ENCODE measurements at places on chromosomes 3 and 15.

- DNase-seq: no peak
Measured at GRCh38 chr3:32996048-32996754, 44.8 kb downstream of the CCR4 start.

DNA sequence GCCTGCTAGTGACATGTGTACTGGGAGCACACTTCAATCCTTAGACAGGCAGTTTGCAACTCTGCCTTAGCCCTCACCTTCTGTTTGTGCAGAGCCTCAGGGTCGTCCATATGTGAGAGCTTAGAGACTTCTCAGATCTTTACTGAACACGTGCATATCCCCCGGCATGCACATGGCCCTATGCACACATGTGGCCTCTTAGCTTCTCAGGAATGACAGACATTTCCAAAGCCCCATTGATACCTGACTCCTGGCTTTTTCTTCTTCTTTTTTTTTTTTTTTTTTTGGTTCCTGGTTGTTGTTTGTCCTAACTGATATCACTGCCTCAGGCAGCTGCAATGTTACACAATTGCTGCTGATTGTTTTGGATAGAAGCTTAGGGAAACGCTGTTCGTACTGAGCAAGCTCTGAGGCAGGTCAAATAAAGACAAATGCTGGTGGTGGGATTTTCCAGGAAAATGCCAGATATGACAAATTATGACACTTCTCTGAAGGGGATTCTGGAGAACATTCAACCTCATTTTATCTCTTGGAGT is 107.2 kb upstream of the RGMA start:
- DNase-seq: no peak

DNA sequence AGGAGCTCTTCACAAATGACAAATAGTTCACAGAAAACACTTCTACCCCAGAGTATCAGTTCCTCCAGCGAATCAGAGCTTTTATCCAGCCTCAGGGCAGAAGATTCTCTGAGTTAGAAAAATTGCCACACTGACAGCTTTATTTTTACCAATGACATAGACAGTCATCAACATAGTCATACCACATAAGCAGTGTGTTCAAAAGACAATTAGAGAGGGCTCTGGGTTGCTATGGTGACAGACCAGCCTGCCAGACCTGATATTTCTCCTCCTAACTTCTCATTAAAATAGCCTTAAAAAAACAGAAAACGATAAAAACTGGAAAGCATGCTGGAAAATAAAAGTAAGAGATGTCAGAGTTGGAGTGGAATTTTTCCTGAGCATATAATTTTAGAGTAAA is 45.9 kb upstream of the COL6A5 start:
- DNase-seq: no peak

DNA sequence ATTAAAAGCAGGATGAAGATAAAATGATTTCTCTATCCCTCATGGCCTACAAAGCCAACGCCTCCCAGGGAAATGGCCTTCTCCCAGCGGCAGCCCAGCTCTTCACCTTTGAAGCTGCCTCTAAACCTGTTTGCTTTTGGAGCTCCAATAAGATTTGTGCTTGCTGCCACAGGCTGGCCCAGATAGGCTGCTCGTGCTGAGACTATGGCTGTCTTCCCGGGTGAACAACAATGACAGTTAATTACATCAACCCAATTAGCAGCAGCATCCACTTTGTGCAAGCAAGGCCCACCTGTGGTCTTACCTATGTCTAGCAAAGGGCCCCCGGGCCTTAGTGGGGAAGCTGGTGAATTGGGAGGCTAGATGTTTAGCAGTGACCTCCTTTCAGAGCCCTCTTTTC is 179.6 kb downstream of the P3H2 start:
- no peak for DNase-seq

DNA sequence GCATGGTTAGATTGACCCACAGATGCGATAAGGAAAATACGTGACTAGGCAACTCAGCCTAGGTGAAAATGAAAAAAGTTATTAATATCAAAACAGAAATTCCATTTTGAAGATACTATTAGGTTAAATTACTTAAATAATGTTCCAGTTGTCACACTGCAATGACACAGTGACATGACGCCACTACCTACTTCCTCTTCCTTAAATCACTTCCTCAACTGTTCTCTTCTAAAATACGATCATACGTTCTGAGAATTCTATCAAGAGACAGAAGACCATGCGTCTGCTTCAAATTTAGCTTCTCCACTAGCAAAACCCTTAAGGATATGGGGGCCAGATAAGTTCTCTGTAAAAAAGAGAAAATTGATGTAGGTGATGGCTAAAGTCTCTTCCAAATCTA is 18.2 kb downstream of the CMTM6 start:
- DNase-seq: no peak

GRCh38 chr3:10115326-10116137 is at the start of gene BRK1:
BRK1 (plus strand) TSS chr3:10115675; CDS start chr3:10115702, 27 bp downstream.
- peak; percentile 81 for DNase-seq

GRCh38 chr15:63065262-63066221 is 23.0 kb downstream of the TPM1 start:
- no peak for DNase-seq

DNA sequence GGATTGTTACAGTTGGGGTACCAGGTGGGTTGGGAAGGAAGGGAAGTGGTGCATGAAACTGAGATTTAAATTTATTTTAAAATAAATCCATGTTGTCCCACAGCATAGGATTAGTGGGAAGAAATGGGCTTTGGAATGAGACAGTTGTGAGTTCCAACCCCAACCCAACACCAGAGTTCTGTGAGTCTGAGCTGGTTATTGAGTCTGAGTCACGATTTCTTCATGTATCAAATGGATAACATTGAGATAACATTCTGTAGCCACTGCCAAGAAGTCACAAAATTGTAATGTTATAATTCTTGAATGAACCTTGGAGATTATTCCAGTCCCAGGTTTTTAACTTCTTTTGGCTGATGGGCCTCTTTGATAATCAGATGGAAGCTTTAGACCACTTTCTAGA is 13.7 kb downstream of the IFT122 start:
- no peak for DNase-seq

DNA sequence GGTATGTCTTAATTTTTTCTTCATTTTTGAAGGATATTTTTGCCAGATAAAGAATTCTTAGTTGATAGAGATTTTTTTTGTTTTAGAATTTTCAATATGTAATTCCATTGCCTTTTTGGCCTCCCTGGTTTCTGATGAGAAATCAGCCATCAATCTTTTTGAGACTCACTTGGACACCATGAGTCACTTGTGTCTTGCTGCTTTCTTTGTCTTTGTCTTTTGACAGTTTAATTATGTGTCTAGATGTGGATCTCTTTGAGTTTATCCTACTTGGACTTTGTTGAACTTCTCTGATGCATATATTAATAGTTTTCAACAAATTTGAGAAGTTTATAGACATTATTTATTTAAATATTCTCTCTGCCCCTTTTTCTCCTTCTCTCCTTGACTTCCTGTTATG is 34.7 kb upstream of the AQP9 start:
- no peak for DNase-seq

DNA sequence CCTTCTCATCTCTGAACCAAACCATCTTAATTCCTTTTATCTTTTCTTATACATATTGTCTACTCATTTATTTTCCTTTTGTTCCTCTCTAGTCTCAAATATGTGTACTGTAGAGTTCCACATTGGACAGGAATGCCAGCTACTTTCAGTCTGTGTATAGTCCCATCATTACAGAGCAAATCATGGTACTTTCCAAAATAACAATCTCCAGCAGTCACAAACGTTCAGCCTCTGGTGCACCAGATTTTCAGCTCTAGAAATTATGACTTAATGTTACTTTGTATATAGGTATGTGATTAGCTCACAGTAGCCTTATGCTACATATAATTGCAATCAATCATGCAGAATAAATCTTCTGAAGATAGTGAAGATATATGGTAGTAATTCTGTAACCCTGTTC is 32.5 kb upstream of the TM4SF4 start:
- no peak for DNase-seq

DNA sequence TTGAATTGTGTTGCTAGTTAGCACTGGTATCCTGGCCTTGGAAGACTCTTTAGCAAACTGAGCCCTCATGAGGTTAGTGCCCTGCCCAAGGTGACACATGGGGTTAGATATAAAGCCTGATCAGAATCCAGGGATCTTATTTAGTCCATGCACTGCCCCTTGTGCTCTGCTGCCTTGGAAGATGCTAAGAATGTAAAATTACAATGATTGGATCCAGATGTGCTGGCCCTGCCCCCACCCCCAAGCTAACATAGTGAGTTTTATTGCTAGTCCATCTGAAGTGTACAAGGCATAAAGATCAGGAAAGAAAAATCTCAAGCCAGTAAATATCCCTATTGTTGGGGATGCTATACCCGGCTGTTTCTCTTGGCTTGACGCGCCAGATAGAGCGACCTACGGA is 248.1 kb upstream of the C2CD4B start:
- no peak for DNase-seq

- DNase-seq: no peak
Measured at GRCh38 chr15:96473556-96473955, 143.1 kb downstream of the NR2F2 start.

DNA sequence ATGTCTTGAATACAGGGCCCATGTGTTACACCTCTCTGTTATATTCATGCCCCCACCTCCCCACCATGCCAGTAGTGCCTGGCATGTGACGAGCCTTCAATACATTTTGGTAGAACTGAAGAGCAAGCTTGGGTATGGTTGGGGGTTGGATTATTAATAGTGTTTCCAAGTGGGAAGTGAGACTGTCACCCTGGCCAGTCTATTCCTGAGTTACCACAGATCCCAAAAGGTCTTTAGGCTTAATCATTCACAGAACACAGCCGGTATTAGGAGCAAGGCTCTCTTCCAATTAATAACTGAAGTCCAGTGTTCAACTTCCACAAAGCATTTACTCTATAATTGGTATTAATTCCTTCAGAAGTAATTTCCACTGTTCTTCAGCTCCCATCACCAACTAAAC is 231.9 kb upstream of the LRTM1 start:
- DNase-seq: no peak

- DNase-seq: no peak
Measured at GRCh38 chr15:75346796-75347221, at the start of gene NEIL1. NEIL1 (plus strand) TSS chr15:75347039; CDS start chr15:75348906, 1,867 bp downstream.

DNA sequence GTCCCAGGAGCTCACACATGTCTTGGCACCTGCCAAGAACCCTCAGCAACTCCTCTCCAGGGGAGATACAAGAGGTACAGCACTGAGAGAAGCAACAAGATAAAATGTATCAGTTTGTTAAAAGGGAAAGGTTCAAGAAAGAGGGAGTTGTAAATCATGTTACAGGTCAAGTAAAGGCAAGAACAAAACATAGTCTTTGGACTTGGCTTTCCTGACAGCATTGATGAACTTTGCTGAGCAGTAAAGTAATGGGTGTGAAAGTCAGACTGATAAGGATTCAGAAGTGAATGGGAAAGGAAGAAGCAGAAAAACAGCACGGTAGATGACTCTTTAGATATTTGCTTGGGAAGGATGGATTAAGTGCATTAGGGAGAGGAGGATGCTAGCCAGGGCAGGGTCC is 27.1 kb downstream of the MBNL1 start:
- no peak for DNase-seq

DNA sequence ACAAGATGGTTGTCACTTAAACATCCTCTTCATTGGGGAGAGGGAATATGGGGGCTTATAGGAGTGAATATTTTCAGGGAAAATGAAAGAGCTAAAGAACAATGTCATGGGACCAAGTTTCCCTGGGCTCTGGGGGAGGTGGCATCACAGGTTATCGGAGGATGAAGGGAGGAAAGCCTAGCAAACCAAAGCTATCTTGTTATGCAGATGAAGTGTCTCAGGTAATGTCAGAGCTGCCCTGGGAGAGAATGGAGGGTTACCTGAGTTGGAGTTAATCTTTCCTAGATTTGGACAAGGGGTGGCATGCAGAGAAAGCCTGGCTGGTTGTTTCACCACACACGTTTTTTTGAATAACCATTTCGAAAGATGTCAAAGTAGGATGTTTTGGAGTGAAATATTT is 308.1 kb upstream of the ATP10A start:
- no peak for DNase-seq

GRCh38 chr3:56790016-56790821 is 11.5 kb downstream of the ARHGEF3 start:
- DNase-seq: no peak

DNA sequence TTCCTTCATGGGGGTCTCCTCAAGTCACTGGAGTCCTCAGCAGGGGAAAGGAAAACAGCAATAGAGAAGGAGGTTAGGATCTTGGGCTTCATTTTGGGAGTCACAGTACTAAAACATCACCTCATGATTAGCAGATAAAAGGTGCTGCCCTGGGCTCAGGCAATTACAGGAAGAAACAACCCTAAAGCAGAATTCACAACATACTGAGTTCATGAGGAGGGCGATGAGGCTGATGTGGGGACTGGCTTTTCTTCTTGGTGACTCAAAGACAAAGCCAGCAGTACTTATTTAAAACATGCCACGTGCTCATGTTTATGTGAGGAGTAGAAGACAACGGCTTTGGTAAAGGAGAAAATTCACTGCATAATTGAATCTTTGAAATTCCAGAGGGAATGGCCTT is 822.3 kb upstream of the CFAP20DC start:
- no peak for DNase-seq

- no peak for DNase-seq
Measured at GRCh38 chr15:65084500-65085206, 8.1 kb downstream of the KBTBD13 start.

GRCh38 chr3:23830869-23831484 is 25.2 kb downstream of the UBE2E1 start:
- no peak for DNase-seq

DNA sequence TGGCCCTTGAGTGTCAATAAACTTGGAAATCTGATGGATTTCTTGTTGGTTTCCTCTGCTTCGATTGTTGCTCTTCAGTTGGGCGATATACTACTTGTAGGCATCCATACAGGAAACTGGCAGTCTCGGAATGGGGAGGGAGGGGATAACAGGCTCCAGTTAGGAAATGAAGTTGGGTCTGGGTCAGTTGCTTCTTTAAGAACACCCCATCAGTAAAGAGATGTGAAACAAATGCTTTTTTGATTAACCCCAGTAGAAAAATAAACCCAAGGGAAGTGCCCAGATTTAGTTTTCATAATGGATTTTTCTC is 681 bp downstream of the CHMP2B start:
- DNase-seq: no peak

- no peak for DNase-seq
Measured at GRCh38 chr3:36730966-36731365, 33.4 kb downstream of the DCLK3 start.

DNA sequence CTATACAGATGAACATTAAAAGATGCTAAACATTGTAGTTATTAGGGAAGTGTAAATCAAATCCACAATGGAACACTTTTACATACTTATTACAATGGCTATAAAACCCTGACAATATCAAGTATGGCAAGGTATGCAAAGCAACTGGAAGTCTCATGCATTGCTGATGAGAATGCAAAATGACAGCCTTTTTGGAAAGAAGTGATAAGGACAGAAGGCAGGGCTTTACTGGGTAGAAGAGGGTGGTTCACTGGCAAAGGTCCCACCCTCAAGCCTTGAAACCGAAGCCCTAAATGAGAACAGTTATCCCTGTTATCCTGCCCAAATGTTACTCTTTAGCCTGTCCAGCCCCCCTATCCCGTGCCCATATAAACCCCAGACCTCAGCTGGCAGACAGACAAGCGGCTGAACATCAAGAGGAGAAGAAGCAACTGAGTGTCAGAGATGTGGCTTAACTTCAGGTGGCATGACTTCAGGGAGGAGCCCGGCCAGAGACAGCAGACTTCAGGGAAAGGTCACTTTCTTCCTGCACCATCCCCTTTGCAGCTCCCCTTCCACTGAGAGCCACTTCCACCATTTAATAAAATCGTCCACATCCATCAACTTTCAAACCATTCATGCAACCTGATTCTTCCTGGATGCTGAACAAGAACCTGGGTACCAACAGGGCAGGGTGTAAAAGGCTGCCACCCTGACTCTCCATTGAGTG is 732 bp upstream of the GCSAM start:
- DNase-seq: no peak
